ENCODE measurements at places on chromosomes 2 and 18.
A peak's percentile ranks its signal among the peaks of the same experiment; 100 is the strongest.

GRCh38 chr18:3177902-3178687, 41.7 kb downstream of the MYOM1 start:
- DNase-seq = peak; percentile 14

DNA sequence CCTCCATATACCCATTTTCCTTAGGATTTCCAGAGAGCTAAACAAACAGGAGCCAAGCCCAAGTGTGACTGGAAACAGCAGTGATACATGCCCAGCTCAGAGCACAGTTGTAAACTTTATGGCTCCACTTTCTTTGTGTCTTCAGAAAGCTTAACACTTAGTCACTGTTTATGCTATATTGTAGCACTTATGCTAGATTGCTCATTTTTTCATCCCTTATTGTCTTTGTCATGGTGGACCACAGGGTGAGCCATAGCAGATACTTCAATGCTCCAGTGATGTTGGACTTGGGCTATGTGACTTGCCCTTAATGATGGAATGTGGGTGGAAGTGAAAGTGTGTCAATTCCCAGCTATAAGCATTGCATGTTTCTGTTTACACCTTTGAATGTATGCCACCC, 401.6 kb downstream of the METTL4 start:
- no peak for DNase-seq

DNA sequence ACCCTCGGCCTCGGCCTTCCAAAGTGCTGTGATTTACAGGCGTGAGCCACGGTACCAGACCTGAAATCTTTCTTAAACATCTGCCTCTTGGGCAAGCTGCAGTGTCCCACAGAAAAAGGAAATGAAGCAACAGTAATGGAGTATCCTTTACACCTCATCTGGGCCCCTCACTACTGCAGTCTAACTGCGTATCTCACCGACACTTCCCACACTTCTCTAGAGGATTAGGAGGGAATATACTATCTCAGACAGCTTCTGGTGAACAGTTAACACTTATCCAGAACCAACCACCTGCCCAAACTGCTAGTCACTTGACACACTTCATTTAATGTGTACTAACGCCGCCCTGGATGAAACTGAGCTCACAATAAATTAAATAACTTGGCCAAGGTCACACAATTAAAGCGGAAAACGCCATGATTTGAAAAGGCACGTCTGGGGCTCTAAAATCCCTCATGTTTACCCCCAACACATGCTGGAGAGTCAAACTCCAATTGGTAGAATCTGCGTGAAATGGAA, 993 bp downstream of the COX7A2L start:
- DNase-seq = peak; percentile 9

- DNase-seq = no peak
These were observed 377.7 kb upstream of the ST6GAL2 start for GRCh38 chr2:107263628-107264027.

GRCh38 chr2:181393472-181393871, 63.7 kb upstream of the ITGA4 start:
- DNase-seq = peak; percentile 7

GRCh38 chr2:10419553-10420257, 28.4 kb downstream of the ODC1 start:
- no peak for DNase-seq

DNA sequence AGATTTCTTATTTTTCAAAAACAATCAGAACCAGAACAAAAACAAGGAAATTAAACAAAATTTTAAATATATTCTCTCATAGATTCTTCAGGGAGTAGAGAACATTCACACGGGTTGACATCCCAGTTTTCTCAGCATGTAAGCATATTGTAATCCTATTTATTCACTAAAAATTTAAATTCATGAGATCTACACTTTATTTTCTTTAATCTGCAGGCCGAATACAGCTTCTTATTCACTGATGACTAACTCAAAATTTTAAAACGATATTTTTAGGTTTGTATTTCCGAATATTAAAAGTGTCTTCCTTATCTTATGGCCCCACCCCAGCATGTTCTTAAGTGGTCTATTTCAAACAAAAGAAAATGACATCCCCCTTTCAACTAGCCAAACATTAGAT, 262.4 kb downstream of the MEIS1 start:
- no peak for DNase-seq

DNA sequence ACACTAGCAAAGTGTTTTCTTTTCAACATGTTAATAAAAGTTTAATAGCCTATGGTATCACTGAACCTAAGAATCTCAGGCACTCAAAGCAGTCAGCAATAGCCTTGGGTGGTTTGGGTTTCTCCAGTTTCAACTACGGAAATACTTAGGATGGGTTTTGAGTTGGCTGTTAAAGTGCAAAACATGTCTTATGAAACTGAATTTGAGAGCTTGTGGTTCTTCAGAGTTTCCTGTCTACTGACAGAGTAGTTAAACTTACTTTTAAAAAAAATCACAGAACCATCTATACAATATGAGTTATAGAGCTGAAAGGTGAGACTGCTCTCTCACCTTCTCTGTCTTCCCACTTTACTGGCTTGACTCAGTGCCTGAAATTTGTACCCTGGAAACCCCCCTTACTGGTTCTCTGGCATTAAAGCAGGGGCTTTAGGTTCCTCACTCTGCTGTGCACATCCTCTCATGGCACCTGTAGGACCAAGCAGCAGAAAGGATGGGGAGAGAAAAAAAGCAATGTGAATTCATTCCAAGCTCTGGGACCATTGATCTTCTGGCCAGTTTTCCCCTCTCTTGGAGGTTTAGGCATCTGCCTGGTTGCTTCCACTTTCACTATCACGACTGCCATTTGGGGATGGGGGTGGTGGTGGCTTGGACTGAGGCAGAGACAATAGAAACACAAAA, 18.1 kb downstream of the CCDC141 start:
- peak; percentile 59 for DNase-seq
